ENCODE measurements at places on chromosomes 1 and 21.
A peak's percentile ranks its signal among the peaks of the same experiment; 100 is the strongest.

GRCh38 chr1:43499898-43500297 is 30.8 kb upstream of the PTPRF start:
- no peak for DNase-seq

DNA sequence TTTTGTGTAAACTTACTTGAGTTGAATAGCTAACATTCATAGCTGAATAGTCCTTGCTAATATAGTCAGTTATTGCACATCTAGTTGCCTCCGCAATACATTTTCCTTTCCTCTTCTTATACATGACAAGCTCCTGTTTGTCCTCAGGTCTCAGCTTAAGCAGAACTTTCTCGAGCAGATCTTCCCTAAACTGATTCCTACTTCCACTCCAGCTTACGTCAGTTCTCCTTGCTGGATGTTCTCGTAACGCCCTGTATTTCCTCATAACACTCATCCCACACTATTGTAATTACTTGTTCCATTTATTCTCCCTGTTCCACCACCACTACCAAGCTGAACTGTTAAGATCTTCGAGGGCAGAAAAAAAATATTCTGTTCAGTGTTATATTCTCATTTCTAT is 15.1 kb upstream of the OMA1 start:
- no peak for DNase-seq

GRCh38 chr1:1182491-1183220 is 9.0 kb downstream of the TTLL10 start:
- DNase-seq = no peak

DNA sequence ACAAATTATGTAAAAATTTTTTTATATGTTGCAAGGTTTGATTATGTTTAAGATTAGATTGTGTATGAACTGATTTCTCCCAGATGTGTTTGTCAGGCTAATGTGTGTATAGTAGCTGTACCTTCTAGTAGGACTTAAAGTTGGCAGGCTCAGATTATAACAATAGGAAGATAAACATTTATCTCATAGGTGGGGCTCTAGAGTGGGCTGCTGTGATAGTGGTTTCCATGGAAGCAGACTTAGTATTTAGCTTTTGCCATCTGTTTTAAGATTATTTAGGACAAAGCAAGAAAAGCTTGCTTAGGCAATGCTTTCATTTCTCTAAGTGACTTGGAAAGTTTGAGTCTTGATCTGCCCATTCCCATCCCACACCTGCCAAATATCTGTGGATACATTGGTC is 187.7 kb upstream of the CACYBP start:
- peak; percentile 11 for DNase-seq

- no peak for DNase-seq
Observed at GRCh38 chr1:65176591-65176990, 28.6 kb downstream of the AK4 start.

GRCh38 chr1:38758820-38759219 is 100.8 kb downstream of the RRAGC start:
- peak; percentile 16 for DNase-seq

- DNase-seq = no peak
Observed at GRCh38 chr21:41318218-41318617, 1.6 kb downstream of the FAM3B start.

- no peak for DNase-seq
Observed at GRCh38 chr21:44909719-44910118, 11.0 kb downstream of the ITGB2 start.

DNA sequence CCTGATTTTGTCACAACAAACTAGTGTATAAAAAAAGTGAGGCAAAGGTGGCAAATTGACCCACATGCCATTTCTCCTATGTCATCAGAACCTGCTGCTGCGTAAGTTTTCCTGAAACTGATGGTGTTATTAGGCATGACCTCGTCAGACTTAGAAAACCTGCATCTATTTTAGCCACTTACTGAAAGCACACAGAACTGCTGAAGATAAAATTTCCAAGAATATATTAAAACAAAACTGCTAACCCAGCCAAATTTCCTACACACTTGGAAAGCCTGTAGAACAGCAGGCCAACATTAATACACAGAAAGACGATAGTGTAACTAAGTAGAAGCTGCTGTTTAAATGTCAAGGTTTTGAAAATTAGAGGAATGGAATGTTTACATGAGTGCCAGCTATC is 674.5 kb upstream of the CXADR start:
- DNase-seq = no peak

GRCh38 chr1:90198616-90199332 is 203.9 kb downstream of the ZNF326 start:
- no peak for DNase-seq

DNA sequence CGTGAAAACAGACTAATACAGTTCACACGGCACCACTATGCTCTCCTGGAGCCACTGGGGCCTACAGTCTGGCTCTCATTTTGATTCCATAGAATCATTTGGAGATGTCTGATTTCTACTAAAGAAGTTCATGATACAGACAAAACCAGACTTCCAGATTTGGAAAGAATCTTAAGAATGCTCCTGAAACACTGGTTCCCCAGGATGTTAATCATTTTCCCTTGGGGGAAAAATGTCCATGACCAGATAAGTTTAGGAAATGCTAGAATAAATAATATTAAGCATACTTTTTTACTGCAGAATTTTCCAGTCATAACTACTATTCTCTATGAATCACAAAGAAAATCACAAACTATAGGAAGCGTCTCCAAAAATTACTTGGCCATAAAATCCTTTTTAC is 63.0 kb upstream of the RGS7 start:
- DNase-seq = no peak

- DNase-seq = no peak
Observed at GRCh38 chr1:156767879-156768604, 707 bp downstream of the PRCC start.

DNA sequence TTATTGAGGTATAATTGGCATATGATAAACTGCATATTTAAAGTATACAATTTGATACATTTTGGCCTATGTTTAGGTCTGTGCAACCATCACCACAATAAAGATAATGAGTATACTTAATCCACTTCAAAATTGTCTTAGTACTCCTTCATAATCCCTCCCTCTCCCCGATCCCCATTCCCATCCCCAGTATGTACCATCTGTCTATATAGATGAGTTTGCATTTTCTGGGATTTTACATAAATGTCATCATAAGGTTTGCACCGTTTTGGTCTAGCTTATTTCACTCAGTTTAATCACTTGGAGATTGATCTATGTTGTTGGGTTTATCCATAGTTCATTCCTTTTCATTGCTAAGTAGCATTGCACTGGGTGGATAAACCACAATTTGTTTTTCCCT is 74.3 kb downstream of the POFUT2 start:
- peak; percentile 70 for DNase-seq

GRCh38 chr21:33578214-33578613 is 10.3 kb downstream of the DONSON start:
- DNase-seq = no peak

GRCh38 chr21:45615145-45615711 is 28.3 kb upstream of the PCBP3 start:
- DNase-seq = peak; percentile 62

- DNase-seq = no peak
Observed at GRCh38 chr1:231108516-231109302, 53.1 kb upstream of the TRIM67 start.

- no peak for DNase-seq
Observed at GRCh38 chr1:37437087-37437486, 37.3 kb upstream of the ZC3H12A start.

- DNase-seq = no peak
Observed at GRCh38 chr1:91552596-91552995, 51.9 kb downstream of the CDC7 start.

DNA sequence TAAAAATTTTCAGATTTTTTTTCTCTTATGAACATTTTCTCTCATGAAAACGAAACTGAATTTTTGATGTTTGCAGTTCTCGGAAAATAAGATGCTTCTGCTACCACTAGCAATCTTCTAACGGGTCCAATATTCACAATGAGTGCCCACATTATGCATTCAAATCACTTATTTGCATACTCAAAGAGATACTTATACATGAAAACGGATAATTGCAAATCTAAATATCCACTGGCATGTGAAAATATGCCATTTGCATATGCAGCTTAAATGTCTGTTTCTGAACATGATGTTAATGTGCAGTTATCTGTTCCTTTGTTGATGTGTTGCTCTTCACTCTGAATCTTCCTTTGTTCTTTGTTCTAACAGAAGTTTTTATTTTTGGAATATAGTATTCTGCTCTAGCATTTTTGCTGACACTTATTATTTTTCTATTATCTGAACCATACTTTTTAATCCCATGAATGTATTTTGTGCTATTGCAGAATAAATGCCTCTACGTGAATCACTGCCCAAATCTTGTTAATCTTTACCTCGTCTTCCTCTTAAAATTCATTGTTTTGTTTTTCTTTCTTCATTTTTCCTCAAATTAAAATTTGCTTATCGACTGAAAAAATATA is 259.4 kb upstream of the BRINP3 start:
- DNase-seq = no peak

DNA sequence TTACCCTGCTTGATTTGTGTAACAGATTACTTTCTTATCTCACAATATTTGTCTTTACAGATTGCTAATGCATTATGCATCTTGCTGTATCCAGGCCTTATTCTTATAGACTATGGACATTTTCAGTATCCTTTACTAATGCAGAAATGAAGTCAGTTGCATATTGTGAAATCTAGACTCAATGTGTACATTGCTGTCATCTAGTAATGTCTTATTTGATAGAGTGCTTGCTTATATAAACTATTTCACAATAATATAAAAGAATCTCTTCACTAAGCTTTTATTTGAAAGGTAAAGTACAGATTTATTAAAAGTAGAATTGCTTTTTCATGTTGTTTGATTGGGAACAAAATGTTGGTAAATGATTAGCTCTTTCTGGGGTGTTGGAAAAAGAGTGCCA is 39.6 kb downstream of the ALG6 start:
- DNase-seq = no peak

- DNase-seq = peak; percentile 64
Observed at GRCh38 chr1:221440658-221441057, 301.2 kb downstream of the DUSP10 start.

DNA sequence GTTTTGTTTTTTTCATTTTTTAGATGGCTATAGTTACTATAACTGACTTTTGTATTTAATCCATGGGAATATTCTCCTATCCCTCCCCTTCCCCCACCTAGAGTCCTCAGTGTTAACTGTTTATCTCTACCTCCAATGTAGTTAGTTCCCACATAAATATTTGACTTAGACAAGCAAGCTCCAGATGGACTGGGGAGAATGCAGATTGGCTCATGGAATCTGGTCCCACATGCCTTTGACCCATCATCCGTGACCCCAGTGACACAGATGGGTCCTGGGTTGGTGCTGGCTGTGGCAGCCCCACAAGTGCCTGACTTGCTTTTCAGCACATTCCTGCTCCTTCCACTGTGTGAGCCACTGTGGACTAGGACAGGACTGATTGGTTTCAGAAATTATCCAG is 41.8 kb downstream of the ATP2B4 start:
- no peak for DNase-seq

DNA sequence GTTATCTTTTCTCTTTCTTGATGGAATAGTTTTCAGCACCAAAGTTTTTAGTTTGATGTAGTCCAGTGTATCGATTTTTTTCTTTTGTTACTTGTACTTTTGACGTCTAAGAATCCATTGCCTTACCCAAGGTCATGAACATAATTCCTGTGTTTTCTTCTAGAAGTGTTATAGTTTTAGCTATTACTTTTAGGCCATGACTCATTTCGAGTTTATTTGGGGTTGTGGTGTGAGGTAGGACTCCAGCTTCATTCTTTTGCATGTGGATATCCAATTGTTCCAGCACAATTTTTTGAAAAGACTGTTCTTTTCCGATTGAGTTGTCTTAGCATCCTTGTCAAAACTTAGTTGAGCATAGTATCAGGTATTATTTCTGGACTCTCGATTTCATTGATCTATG is 79.4 kb upstream of the SELENON start:
- DNase-seq = no peak

DNA sequence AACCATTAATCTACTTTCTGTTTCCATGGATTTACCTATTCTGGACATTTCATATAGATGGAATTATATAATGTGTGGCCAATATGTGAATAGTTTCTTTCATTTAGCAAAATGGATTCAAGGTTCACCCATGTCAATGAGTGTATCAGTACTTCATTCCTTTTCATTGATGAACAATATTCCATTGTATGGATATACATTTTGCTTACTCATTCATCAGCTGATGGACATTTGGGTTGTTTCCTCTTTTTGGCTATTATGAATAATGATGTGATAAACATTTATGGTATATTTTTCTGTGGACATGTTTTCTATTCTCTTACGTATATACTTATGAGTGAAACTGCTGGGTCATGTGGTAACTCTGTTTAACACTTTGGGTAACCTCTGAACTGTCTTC is 97.8 kb downstream of the SCMH1 start:
- no peak for DNase-seq

DNA sequence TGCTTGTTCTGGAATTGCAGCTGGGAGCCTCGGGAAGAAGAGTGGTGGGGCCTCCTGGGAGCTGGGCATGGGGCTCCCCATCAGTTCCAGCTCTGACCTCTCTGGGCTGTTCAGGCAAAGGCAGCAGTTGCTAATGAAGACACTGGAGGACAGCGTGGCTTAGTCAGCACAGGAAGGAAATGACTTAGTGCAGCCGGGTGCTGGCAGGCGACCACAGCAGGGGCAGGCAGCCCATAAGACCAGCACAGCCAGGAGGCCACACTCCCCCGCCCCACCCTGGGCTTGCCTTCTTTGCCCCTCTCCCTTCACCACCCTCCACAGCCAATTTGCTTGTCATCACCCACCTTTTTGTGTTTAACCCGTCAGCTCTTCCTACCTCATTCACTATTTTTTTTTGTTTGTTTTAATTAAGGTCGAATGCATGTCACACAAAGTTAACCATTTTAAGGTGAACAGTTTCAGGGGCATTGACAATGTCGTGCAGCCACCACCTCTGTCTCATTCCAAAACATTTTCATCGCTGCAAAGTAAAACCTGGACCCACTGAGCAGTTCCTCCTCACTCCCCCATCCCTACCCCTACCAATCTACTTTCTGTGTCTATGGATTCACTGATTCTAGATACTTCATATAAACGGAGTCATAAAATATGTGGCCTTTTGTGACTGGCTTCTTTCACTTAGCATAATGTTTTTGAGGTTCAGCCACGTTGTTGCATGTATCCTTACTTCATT is 10.9 kb downstream of the OLIG2 start:
- no peak for DNase-seq

GRCh38 chr1:231541842-231542241 is 13.4 kb downstream of the TSNAX start:
- no peak for DNase-seq

DNA sequence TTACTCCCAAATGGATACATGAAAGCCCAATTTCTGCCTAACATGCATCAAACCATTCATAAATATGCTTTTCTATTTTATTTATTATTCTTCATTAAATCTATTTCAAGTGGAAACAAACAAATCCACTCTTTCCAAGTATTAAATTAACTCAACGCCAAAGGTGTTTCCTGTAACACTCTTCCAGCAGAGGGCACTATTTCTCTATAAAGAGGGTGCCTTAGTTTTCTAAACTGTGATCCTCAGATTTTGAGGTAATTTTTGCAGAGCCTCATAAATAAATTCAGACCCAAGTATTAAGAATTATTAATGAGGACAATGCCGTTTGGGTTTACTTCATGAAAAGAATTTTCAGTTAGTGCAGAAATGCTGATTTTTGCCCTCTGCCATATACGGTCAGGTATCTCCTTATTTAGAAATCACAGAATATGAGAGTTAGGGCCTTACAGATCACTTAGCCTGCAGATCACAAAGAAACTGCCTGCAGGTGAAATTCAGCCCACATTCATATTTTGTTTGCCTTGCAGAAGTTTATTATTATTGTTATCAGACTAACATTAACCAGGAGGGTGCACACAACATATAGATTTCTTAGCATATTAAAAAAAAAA is 40.1 kb upstream of the MYSM1 start:
- no peak for DNase-seq
